CD4-positive, alpha-beta memory T cell (primary cell): ENCODE measurements at places on chromosomes 3 and 15.

DNA sequence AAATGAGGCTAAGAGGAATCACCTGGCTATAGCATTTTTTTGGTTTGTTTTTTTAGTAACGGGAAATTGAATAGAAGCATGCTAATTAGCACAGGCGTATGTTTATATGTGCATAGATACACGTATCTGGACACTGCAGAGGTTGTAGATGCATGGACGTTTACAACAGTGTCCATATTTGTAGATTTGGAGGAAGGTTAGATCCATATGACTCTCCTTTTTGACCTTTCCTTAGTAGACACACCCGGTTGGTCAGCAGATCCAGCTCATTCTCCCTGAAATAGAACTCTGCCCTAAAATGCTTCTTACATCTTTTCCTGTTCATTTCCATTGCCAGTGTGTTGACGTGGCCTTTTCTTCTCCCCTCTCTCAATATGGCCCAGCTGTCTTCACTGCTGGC, 60.1 kb downstream of the SLCO3A1 start:
- no peak for DNase-seq

DNA sequence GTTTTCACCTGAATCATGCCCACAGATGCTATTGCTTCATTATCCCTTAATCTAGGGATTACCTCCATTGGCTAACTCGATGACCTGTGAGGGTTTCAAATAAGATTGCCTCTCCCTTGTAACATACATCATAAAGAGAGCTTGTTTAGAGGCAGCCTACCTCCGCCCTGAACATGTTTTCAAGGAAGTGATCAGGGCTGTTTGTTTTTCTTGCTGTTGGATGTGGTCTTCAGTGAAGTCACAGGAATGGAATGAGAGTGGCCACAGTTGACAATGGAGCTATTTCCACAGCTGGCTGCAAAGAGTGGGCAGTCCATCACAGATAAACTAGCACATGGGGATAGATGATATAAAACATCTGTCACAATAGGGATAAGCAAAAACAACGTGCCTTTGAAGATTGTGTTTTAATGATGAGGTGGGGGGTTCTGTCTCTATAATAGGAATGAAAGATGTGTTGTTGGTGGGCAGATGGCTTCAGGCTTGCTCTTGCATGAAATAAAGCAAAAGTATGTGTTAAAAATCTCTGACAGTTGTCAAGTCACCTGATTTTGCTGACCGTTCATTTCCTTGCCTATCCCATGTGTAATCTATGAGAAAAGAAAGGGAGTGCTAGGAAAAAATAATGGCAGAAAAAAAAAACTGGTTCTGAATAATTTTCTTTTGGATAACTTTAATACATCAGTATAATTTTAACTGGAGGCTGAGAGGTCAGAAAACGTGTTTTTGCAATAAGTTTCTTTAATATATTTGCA, 642.3 kb downstream of the RBMS3 start:
- DNase-seq, result no peak

- DNase-seq, result no peak
Observed at GRCh38 chr3:134846911-134847317, 51.9 kb downstream of the EPHB1 start.

- no peak for DNase-seq
Observed at GRCh38 chr3:136543385-136543784, 208.8 kb downstream of the STAG1 start.

- no peak for DNase-seq
Observed at GRCh38 chr15:60390231-60390630, 7.6 kb downstream of the ANXA2 start.

DNA sequence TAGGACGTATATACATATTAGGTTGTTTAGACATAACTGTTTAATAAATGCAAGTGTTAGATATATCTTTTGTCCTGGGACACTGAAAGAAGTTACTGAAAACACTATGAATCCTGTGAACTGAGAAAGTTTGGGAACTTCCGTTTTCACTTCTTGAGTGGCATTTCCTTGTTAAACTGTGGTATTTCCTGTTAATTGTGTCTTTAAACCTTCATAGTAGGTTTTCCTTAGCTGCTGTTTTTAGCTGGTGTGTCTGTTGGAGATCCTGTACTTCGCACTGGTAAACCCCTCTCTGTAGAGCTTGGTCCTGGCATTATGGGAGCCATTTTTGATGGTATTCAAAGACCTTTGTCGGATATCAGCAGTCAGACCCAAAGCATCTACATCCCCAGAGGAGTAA, 37.1 kb downstream of the ATP6V1A start:
- no peak for DNase-seq

DNA sequence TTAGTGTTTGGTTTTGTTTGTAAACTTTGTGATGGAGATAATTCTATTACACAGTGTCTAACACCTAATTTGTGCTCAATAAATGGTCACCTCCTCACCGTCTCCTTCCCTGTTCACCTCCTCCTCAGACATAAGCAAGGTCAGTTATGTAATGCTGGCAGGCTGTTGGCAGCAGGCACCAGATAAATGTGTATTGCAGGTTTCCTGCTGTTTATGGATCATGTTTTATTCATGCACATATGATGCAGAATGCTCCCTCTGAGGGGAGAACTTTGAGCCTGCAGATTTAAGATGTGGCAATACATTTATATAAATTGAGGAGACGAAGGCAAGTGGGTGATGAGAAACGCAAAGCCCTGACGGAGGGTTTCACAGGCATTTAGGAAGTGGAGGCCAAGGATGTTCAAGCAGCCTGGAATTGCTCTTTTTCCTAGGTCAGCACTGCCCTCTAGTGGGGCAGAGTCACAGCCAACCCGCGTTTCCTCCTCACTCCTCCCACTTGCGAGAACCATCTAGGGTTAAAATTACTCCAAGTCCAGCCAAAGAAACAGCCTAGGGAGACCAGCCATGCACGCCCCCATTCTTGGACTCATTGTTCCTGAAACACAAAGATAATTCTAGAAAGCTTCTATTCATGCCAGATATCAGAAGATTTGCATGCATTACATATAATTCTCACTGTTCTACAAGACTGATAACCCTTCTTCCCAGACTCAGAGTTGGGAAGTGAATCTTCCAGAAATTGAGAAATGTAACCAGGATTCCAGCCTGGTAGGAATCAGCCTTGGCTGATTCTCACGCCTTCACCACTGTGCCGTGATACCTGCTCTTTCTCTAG, 228.7 kb downstream of the SLCO3A1 start:
- peak; percentile 30 for DNase-seq

GRCh38 chr15:71893691-71894090, 83.3 kb downstream of the NR2E3 start:
- DNase-seq, result no peak

- no peak for DNase-seq
Observed at GRCh38 chr15:36186376-36186775, 393.1 kb upstream of the CDIN1 start.

GRCh38 chr15:38781196-38781595, 216.6 kb upstream of the RASGRP1 start:
- DNase-seq, result no peak

GRCh38 chr3:115693868-115694267, 70.6 kb downstream of the GAP43 start:
- no peak for DNase-seq

GRCh38 chr3:107870943-107871638, 219.7 kb downstream of the CD47 start:
- DNase-seq, result no peak

GRCh38 chr3:123949641-123950040, 11.4 kb downstream of the CCDC14 start:
- DNase-seq, result no peak

- DNase-seq, result no peak
Observed at GRCh38 chr15:78110916-78111475, 18.6 kb downstream of the SH2D7 start.

DNA sequence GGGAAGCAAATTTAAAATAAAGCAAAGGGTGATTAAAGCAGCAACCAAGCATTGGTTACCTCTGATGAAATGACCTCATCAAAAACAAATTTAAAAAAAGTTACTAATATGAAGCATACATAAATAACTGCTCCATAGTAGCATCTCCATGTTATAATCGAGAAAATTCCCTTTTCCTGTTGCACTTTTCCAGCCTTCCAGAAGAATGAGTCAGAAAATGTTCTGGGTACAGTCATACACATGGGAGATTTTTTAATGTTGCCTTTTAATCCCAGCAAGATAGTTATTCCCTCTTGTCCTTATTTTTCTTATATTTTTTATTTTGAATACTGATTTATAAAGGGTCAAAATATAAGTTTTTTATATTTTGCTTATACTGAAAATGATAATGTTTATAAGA, 2.6 kb upstream of the TMCO5A start:
- DNase-seq, result no peak

- no peak for DNase-seq
Observed at GRCh38 chr15:59521443-59521842, 83.5 kb downstream of the FAM81A start.

DNA sequence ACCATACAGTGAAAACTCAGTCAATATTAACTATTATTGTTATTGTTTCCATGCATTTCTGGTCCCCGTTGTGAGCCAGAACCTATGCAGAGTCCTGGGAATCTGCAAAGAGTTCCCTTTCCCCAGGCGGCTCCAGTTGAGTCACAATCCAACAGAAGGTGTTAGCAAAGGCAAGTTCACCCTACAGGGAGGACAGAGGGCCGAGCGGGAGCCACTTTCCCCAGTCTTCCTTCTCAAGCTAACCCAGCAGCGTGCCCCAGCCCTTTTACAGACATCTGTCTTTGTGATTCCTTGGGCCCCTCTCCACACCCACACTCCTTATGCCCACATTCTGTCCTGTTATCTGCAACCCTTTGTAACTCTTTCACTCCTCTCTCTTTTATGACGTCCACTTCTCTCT, 13.1 kb upstream of the LTF start:
- no peak for DNase-seq

GRCh38 chr15:63401078-63401477, 19.4 kb upstream of the CA12 start:
- DNase-seq, result no peak

- no peak for DNase-seq
Observed at GRCh38 chr15:88029696-88030095, 226.8 kb downstream of the NTRK3 start.

GRCh38 chr3:111961461-111962164, 17.2 kb upstream of the ABHD10 start:
- DNase-seq, result no peak

GRCh38 chr3:149245738-149246451, 24.3 kb upstream of the CP start:
- no peak for DNase-seq

GRCh38 chr3:138675393-138675792, 66.8 kb downstream of the FAIM start:
- no peak for DNase-seq

DNA sequence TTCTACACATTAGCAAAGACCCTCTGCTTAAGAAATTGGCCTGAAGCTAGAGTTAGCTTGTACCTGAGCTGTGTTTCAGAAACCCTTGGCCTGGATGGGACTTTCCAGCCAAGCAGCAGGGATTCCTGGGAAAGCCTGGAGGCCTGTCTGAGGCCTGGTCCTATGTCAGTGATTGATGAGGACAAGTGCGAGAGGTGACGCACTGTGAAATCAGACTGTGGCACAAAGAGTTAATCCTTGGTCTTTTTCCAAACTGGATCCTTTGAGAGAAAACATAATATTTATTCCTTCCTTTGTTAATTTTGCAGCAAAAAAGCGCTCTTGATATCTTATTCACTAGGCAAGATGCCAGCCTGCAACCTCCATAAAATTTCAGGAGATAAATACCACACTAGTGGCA, 225.0 kb upstream of the ATP11B start:
- DNase-seq, result no peak

DNA sequence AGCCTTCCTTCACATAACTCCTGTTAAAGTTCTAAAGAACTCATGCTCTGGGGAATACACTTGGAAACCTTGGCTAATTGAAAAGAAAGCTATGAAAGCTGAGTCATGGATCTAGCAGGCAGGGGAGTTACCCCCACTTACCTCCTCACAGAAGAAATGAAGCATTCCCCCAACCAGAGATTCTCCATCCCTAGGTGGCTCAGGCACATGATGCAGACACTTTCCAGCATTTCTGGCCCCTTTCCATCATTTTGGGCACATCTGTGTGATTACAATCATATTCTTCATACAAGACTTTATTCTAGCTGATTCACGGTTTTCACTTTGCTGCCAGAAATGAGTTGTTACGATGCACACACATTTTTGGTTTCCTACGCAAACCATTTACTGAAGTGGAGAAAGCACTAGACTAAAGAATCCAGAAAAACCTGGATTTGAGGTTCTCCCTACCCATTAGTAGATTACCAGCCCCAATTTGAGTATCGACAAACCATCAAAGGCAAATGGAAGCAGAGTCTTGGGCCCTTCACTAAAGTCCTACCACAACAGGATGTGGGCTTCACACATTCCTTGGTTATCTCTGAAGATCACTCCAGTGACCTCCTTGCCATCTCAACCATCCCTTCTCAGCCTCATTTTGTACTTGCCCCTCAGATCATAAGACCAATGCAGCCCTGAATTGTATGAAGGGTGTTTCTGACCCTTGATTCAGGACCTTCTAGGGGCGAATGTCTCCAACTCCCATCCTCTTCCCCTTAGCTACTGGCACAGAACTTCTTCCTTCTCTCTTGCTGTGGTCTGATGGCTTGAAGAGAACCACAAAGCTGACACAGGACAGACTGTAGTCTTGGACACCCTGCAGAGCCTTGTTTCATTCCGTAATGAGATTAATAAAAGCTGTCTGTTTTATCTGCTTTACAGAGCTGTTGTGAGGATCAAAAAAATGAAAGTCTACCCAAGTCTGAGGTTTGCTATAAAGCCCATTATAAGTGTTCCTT, 42.5 kb upstream of the SNRK start:
- DNase-seq, result no peak

DNA sequence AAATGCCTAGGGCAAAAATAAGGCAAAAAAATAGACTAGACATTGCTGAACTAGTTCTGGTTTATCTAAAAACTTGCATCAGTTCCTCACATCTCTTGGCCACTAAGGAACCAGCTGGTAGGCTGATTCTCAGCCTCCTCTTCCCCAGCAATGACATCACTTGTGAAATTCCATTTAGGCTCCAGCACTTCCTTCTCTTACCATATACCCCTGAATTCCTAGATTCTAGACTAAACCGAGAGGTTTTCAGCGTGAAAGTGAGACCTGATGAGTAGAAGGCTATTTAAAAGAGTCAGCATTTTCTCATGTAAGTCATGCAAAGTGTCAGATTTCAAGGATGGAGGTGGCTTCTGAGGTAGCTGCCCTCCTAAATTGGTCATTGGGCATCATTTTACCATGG, 247.1 kb upstream of the CDIN1 start:
- DNase-seq, result no peak

- DNase-seq, result no peak
Observed at GRCh38 chr3:150124142-150124541, 153.4 kb upstream of the PFN2 start.

DNA sequence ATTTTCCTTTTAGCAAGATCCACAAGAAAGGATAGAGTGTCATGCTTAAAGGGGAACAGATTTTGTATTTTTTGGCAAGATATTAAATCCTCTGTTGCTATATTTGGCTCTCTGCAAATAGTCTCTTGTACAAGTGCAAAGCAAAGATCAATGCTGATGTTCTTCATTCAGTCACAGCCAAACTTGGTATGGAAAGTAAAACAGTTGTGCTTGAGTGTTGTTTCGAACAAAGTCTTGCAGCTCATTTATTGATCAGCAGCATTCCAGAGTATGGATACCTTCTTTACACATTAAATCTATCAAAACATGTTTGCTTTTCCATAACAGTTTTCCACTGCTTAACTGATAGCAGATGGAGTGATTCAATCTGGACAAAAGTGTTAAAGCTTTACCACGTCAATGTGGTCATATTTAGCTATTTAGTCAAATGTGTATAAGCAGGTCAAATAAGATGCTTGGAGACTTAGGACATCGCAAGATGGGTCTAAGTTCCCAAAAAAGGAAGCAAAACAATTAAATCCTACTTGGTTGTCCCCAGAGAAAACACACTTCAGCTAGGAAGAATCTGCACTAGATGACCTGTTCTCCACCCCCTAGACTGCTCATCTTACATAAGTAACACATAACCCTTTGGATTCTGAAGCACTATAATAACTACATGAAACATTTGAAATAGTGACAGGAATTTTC, 52.4 kb downstream of the VGLL3 start:
- DNase-seq, result no peak
